Subcutaneous preadipocyte (primary cell): ENCODE measurements at places on chromosomes 12 and 14. TPM values are rescaled to one million over a fixed set of nuclear protein-coding genes. Genes with fewer than 3 reads are reported as not detected.

RIPK3 gene
- total RNA-seq: 3.7 TPM in 2 replicates

SSTR1 gene
- total RNA-seq: under 0.01 TPM in 2 replicates

SPSB2 gene
- total RNA-seq: 4.0 and 4.9 TPM in 2 replicates

CDCA3 gene
- total RNA-seq: 29.4 and 36.4 TPM in 2 replicates

EPYC gene
- not detected in 2 replicates for total RNA-seq
